ENCODE measurements at places on chromosomes 16 and 17.
A peak's percentile ranks its signal among the peaks of the same experiment; 100 is the strongest.

- no peak for DNase-seq
These were observed 154.8 kb downstream of the VPS53 start for GRCh38 chr17:559551-560431.

DNA sequence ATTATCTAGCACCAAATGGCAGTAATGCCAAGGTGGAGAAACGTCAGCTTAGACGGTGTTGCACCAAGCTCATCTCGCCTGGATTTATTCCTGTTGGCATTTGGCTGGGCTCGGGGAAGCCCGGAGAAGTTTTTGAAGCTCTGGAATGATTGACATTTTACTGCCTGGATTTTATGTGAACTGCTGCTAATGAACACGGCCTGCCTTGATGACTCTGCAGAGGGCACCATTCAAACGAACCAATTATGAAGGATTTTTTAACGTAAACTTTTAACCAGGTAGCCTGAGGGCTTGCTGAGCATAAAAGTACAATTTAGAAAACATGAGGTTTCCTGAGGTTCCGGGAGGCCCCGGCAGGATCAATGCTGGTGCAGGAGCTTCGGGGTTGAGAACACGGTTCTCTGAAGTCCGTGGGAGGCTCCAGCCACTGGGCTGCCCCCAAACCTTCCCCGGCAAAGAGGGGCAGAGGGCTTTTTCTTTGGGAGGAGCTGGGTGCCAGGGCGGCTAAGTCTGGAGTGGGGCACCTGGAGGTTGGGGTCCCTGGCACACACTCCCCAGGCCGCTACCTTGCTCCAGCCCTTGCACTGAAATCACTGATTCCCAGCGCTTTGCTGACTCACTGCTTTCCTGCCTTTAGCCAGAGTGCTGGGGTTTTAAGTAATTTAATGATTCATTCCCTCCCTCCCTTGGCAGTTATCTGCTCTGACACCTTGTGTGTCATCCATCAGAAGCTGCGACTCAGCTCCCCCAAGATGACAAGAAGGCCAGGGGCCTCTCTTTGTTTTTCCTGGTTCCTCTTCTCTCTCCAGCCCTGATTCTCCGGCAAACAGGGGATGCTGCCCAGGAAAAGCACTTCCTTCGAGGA is 161.2 kb upstream of the IRX3 start:
- DNase-seq = no peak

GRCh38 chr17:17300624-17301568 is 2.3 kb upstream of the NT5M start:
- peak; percentile 61 for DNase-seq

DNA sequence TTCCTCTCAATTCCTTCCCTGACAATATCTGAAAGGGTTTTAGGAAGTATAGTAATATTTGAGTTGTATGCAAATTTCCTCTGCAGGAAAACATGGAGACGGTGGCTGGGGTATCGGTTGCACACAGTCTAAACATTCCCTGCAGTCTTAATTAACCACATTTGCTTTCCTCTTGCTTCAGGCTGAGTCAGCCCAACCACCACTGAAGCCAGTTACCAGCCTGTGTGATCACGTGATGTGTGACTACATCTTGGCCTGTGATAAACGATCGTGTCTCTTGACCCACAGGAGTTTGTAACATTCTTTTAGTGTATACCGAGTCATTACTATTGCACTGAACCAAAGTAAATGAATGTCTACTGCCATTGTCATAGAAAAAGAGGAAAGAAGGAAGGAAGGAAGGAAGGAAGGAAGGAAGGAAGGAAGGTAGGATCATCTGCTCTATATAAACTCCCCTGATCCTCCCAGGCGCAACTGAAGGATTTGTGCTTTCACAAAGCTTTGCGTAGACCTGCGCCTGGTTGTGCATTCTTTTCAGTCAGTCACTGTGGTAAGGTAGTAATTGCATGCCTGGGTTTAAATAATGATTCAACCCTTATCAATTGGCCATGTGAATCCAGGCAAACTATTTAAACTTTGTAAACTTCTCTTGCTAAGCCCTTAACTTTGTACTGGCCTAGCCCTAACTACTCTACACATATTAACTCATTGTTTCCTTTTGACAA is 280.6 kb upstream of the SALL1 start:
- DNase-seq = no peak

GRCh38 chr17:7549401-7550055 is 670 bp downstream of the TNFSF12 start:
- peak; percentile 57 for DNase-seq

GRCh38 chr16:67294171-67294757 is 14.9 kb downstream of the PLEKHG4 start:
- DNase-seq = no peak

DNA sequence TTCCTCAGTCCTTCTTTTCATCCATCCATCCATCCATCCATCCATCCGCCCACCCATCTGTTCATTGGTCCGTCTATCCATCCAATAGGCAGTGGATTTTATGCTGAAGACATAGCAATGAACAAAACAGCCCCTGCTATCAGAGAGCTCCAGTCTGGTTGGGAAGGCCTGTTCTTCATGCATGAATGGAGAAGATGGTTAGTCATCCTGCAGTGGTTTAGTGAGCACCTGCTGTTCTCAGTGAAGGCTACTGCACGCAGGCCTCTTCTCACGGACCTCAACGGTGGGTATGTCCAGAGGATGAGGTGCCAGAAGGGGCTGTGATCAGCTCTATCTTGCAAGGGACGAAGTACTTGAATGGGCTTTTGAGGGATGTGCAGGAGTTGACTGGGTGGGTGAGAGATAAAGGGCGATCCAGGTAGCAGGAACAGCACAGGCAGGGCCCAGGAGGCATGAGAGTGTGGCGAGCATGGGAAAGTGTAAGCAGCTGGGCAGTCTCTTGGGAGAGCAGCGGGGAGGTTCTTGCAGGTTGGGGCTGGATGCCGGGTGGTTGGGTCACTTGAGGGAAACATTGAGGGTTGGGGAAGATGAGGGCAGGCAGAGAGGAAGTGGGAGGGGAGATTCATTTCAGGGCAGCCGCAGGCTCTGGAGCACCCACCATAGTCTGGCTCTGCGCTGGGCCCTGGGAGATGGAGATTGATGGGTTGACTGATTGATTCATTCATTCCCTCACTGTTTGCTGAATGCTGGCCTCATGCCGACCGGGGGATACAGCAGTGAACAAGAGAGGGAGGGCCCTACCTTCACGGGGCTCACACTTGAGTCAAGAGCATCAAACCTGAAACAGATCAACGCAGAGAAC is 115.0 kb upstream of the CIBAR2 start:
- no peak for DNase-seq

DNA sequence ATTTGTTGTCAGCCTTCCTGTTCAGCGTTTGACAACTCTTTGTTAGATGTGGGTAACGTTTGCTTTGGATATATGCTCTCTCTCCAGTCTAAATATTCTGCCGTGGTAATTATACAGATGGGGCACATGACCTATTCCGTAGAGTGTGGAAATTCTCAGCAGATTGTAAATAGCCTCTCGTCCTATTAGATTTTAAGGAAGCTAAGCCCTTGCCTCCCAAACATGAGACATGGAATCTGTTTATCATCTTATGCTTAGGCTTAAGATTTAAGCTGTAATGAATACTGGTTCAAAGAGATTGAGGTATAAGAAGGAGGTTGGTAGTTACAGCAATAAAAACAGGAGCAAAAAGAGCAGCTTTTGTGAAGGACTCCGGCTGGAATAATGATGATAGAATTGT is 87.4 kb downstream of the RBFOX1 start:
- no peak for DNase-seq

DNA sequence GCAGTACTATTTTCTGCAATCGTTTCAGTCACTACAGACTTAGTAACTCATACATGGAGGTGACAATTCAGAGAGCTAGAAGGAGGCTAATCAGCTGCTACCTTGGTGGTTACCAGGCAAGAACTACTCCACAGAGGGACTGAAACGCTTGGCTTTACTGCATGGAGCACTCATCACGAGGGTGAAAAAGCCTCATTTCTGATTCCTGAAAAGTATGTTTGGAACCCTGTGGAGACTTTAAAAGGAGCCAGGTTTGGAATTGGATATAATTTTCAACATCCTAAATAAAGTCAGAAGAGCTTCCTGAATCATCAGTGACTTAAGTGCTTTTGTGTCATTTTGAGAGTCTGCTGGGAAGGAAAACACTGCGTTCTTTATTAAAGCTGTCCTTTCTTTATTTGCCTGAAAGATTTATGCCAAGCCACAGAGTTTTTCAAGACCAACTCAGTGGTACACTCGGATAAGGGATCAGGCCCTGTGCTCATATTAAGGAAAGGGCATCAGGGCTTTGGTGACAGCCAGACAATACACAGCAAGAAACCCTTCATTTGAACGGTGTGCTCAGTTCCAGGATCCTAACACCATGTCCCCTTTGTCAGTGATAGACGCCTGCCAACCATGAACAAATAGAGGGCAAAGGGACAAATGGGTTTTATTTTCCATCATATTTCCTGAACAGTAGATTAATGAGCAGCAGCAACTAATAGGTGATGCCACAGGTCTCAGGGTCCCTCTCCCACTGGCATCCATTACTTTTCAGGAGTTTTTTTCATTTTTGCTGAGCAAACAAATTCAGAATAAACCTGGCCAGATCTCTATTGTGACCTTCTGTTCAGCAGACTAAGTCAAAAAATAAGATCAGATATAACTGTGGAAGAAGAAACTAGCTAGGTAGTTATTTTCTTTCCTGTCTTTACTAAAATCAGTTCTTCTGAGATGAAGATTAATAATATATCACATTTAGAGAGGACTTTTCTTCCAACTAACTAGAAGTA is 80.5 kb upstream of the CLEC18B start:
- no peak for DNase-seq

GRCh38 chr16:24085666-24086065 is 170.5 kb upstream of the CACNG3 start:
- DNase-seq = no peak

- no peak for DNase-seq
These were observed 16.8 kb downstream of the KRT33A start for GRCh38 chr17:41333836-41334235.

DNA sequence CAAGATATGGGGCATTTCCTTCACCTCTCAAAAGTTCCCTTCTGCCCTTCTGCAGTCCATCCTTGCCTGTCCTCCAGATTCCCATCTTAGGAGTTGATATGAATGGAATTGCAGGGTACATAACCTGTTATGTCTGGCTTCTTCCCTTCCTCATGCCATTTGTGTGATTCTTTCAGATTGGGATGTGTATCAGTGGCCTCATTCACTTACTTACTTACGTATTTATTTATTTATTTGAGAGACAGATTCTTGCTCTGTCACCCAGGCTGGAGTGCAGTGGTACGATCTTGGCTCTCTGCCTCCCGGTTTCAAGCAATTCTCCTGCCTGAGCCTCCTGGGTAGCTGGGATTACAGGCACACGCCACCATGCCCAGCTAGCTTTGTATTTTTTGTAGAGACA is 6.2 kb upstream of the TMEM94 start:
- no peak for DNase-seq

DNA sequence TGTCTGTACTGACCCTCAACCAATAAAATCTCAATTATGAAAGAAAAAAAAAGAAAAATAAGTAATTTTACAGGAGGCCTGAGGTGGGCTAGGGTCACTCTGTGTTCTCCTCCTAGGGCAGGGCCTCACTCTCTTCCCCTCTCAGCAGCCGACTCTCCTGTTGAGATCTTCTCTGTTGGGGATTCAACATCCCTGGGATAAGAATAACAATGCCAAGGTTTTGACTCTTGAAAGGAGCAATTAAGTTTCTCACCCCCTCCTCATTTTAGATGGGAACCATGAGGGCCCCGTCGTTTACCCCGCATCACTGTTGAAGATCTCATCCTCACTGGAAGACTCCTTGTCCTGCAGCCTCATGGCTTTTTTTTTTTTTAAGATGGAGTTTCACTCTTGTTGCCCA is 21.5 kb upstream of the BRCA1 start:
- DNase-seq = no peak

- no peak for DNase-seq
These were observed 16.0 kb downstream of the NSRP1 start for GRCh38 chr17:30132615-30133014.

DNA sequence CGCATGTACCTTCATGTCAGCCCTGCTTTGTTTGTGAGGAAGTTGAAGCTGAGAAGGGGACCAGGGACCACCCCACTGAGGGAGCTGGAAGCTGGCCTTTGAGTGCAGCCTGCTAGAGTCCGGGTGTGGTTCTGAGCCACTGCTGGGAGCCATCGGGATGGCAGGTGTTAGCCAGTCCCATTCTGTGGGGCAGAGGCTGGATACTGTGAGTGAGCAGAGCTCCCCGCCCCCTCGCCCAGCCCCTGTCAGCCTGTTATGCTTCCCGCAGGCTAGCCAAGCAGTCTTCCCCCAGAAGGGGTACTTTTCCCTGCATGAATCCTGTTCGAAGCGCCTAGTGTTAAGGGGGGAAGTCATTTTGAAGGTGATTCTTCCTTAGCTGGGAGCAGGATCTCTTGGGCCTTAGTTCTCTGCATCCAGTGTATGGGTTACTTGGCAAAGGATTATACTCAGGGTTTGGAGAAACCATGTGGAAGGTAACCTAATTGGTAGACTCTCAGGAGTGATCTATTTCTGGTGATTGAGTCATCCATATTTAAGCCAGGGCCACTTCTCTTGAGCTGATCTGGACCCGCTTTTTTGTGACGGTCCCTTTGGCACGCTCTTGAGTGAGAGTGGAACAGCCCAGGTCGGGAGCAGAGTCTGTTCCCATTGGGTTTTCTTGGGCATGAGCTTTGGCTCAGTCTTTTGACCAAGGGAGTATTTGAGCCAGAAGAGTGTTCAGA is 23.8 kb downstream of the AKAP1 start:
- DNase-seq = peak; percentile 74

GRCh38 chr16:56679818-56680217 is 2.5 kb upstream of the MT1X start:
- no peak for DNase-seq

DNA sequence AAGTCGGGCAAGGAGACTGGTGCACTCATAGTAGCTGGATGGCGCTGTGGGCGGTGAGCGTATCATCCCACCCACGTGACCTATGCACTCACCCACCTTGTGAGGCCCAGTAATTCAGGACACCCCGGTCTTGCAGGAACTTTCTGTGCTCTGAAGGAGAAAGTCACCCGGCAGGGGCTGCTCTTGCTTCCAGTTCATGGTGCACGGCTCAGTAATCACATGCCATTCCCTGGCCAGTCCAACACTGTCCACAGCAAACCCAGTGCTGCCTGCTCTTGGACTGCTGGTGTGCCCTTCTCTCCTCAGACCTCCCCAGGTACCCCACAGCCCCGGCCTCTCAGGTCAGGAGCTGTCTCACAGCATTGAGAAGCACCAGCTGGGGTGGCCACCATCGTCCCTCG is 16.4 kb upstream of the RHBDF2 start:
- DNase-seq = no peak

DNA sequence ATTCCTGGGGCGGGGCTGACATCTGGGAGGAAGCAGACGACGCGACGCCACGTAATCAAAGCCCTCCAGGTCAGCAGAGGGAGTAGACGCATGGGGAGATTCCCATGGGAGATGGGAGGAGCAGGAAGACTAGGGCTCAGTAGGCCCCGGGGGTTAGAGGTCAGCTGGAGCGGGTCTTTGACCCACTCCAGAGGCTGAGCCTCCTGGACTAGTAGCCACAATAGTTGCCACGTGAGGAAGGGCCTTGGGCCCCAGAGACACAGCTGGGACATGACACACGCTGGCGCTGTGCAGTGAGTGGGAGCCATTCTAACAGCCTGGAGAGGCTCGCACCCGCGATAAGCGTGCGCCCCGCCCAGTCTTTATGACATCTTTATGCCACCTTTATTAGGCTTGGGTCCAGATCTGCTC is 95.7 kb upstream of the AMZ2 start:
- DNase-seq = peak; percentile 76

- no peak for DNase-seq
These were observed 129.9 kb downstream of the TMEM132E start for GRCh38 chr17:34709158-34709754.

- DNase-seq = peak; percentile 89
These were observed 6.4 kb downstream of the PDK2 start for GRCh38 chr17:50101346-50102163.
